ENCODE measurements at places on chromosomes 2 and 18.

GRCh38 chr2:9124231-9124741 lies 82.3 kb upstream of the ASAP2 start:
- no peak overlapping the region for H3K4me3 ChIP-seq
- H3K27me3 ChIP-seq, result peaks cover 4% of the 10 kb centered on the region
- DNase-seq, result no peak
- H3K27ac ChIP-seq, result no peak overlapping the region

DNA sequence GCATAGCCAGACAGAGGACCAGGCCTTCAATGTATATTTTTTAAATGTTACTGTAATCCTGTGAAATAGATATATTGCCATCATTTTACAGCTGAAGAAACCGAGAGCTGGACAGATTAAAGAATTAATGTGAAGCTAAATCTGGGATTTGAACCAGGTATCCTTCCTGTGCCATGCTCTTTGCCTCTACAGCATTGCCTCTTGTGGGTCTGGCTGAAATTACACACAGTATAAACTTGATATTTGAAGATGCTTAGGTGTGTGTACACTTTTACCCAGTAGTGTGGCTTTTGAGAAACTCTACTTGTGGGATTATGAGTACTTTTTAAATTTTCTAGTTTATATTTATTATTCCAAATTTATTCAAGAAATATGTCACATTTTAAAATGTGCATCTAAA lies 264.5 kb downstream of the CNTNAP5 start:
- no peaks in the 10 kb centered on the region for H3K4me1 ChIP-seq
- no peaks in the 10 kb centered on the region for H3K27me3 ChIP-seq
- no peak overlapping the region for H3K27ac ChIP-seq

GRCh38 chr2:61117534-61117933 lies 44.5 kb upstream of the C2orf74 start:
- no peak overlapping the region for H3K27ac ChIP-seq
- no peaks in the 10 kb centered on the region for H3K4me1 ChIP-seq
- H3K4me3 ChIP-seq, result no peak overlapping the region

DNA sequence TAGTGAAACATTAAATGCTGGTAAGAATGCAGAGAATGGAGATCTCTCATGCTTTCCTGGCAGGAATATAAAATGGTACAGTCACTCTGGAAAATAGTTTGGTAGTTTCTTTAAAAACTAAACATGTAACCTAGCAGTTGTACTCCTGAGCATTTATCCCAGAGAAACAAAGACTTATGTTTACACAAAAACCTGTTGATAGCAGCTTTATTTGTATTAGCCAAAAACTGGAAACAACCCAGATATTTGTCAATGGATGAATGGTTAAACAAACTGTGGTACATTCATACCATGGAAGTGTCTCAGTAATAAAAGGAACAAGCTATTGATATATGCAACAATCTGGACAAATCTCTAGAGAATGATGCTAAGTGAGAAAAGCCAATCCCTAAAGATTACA lies 81.7 kb upstream of the CTAGE1 start:
- H3K4me3 ChIP-seq, result no peak overlapping the region
- peaks cover 6% of the 10 kb centered on the region for H3K27me3 ChIP-seq
- H3K36me3 ChIP-seq, result peaks cover 4% of the 10 kb centered on the region

GRCh38 chr2:237603718-237604362 lies 13.3 kb upstream of the RAB17 start:
- peak overlapping the region; percentile 97 for H3K27ac ChIP-seq
- H3K4me3 ChIP-seq, result peak overlapping the region; percentile 80
- peak; percentile 34 for DNase-seq
- H3K27me3 ChIP-seq, result no peaks in the 10 kb centered on the region
- H3K4me1 ChIP-seq, result peaks cover 23% of the 10 kb centered on the region

DNA sequence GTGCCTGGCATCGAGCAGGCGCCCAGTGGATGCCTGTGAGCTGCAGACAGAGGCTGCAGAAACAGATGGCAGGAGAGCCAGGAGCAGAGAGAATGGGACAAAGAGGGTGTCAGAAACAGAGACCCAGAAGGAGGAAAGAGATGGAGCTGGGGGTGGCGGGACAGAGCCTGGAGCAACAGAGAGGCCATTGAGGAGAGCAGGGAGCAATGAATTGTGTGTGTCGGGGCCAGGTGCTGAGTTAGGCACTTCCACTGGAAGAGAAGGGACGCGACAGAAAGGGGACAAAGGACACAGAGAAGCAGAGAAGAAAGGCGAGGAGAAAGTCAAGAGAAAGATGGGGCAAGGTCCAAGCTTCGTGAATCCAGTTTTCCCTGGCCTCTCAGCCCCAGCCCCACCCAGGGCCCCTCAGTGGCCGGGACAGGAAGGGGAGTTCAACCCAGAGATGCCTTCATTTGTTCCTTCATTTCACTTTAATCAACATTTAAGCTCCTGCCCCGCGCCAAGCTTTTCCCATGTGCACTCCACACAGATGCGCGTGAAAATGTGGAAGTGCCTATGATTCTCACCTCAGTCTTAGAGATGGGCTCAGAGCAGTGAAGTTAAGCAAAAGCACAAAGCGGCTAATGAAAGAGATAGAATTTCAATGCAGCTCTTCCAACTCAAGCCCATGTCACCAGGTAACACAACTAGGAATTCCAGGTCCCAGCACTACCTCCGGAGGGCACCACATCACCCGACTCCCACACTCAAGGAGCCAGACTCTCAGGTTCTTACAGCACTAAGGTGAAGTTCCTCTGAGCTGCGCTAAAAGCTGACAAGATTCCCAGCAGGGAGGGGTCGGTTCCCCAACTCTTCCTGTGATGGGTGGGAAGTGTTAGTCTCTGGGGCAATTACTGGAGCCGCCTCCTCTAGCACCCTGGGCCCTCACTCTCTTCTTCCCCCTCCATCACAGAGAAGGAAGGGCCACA lies 55.1 kb downstream of the TNS1 start:
- peaks cover 9% of the 10 kb centered on the region for H3K27me3 ChIP-seq
- no peak overlapping the region for H3K4me3 ChIP-seq
- H3K27ac ChIP-seq, result no peak overlapping the region
- no peak for DNase-seq
- H3K36me3 ChIP-seq, result no peaks in the 10 kb centered on the region

DNA sequence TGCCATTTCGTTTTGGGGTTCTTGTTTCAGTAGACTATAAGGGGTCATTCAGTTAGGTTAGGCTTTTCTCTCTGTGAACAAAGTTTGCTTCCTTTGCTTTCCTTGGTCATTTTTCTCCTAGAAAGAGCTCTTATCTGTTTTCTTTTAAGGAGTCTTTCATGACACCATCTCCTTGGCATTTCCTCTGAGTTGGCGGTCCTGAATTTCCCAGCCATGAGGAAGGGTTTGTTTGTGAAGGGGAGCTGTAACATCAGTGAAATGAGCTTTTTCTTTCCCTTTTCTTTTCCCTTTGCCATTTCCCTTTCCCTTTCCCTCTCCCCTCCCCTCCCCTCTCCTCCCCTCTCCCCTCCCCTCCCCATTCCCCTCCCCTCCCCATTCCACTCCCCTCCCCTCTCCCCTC lies 61.7 kb downstream of the MAP4K4 start:
- DNase-seq, result no peak
- H3K4me1 ChIP-seq, result peaks cover 73% of the 10 kb centered on the region
- H3K27me3 ChIP-seq, result no peaks in the 10 kb centered on the region
- H3K4me3 ChIP-seq, result no peak overlapping the region

DNA sequence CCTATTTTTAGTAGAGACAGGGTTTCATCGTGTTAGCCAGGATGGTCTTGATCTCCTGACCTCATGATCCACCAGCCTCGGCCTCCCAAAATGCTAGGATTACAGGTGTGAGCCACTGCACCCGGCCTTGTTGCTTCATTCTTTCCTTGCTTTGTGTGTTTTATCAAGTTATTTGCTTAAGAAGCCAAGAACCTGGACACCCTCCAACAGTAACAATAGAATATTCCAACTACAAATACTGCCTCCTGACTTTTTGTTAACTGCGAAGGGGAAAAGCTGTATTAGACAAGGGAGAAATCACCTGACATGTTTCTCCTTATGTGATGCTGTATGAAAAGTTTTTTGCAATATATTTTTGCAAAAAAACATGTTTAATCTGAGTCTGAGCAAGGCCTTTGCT lies 297.2 kb downstream of the NCKAP5 start:
- no peak overlapping the region for H3K4me3 ChIP-seq
- no peak for DNase-seq
- H3K36me3 ChIP-seq, result no peaks in the 10 kb centered on the region

GRCh38 chr2:99559075-99559662 lies 69.4 kb upstream of the REV1 start:
- H3K27ac ChIP-seq, result no peak overlapping the region
- no peak overlapping the region for H3K4me3 ChIP-seq
- peak; percentile 74 for DNase-seq
- H3K36me3 ChIP-seq, result no peaks in the 10 kb centered on the region

GRCh38 chr2:240966906-240967680 lies 31.3 kb upstream of the SNED1 start:
- no peak overlapping the region for H3K27ac ChIP-seq
- H3K36me3 ChIP-seq, result peaks cover 4% of the 10 kb centered on the region
- no peaks in the 10 kb centered on the region for H3K27me3 ChIP-seq
- no peak for DNase-seq

GRCh38 chr2:165952741-165953211 lies 800 bp downstream of the TTC21B start:
- H3K4me3 ChIP-seq, result no peak overlapping the region
- peaks cover 25% of the 10 kb centered on the region for H3K4me1 ChIP-seq
- no peaks in the 10 kb centered on the region for H3K27me3 ChIP-seq
- no peaks in the 10 kb centered on the region for H3K36me3 ChIP-seq
- no peak overlapping the region for H3K27ac ChIP-seq

GRCh38 chr2:8344144-8345097 lies 337.4 kb upstream of the ID2 start:
- no peak for DNase-seq
- H3K27me3 ChIP-seq, result peaks cover 5% of the 10 kb centered on the region
- no peak overlapping the region for H3K27ac ChIP-seq
- no peaks in the 10 kb centered on the region for H3K36me3 ChIP-seq

GRCh38 chr18:44848644-44849335 lies 168.1 kb downstream of the SETBP1 start:
- no peak for DNase-seq
- H3K4me1 ChIP-seq, result no peaks in the 10 kb centered on the region
- no peaks in the 10 kb centered on the region for H3K36me3 ChIP-seq

GRCh38 chr2:80461505-80462197 lies 157.1 kb upstream of the LRRTM1 start:
- no peaks in the 10 kb centered on the region for H3K36me3 ChIP-seq
- DNase-seq, result no peak
- no peak overlapping the region for H3K4me3 ChIP-seq
- H3K4me1 ChIP-seq, result no peaks in the 10 kb centered on the region
- H3K27me3 ChIP-seq, result no peaks in the 10 kb centered on the region
- no peak overlapping the region for H3K27ac ChIP-seq

- no peaks in the 10 kb centered on the region for H3K36me3 ChIP-seq
- H3K27me3 ChIP-seq, result no peaks in the 10 kb centered on the region
- H3K27ac ChIP-seq, result no peak overlapping the region
- peaks cover 2% of the 10 kb centered on the region for H3K4me1 ChIP-seq
- H3K4me3 ChIP-seq, result no peak overlapping the region
Observed at GRCh38 chr2:55163274-55163721, 68.8 kb downstream of the CLHC1 start.

DNA sequence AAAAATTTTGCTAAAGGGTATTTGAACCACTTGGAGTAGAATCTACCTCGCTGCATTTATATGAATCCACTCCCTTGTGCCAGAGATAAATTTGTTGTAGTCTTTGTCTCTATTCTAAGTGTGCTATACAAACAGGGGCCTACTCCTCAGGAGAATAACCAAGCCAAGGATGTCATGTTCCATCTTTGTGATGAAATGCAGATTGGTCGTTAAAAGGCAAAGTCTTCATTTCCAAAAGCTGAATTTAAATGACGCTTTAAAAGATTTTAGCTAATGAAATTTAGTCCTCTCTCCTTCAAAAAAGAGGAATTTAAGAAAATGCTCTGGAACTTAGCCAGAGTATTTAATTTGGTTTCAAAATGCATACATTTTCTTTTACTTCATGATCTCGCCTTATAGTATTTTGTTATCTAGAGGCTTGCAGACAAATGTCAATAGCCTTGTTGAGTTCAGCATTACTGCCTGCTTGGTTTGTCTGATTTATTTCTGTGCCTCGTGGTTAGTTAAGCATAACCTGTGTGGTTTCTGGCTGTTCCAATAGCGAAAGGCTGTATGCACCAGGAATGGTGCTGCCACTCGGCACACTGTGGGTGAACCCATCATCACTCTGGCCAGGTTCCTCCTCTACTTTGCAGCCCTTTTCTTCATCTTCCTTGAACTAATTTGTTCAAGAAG lies 417.6 kb downstream of the ZNF521 start:
- H3K27ac ChIP-seq, result no peak overlapping the region
- H3K4me1 ChIP-seq, result peaks cover 16% of the 10 kb centered on the region
- H3K27me3 ChIP-seq, result no peaks in the 10 kb centered on the region
- H3K36me3 ChIP-seq, result no peaks in the 10 kb centered on the region
- no peak overlapping the region for H3K4me3 ChIP-seq

DNA sequence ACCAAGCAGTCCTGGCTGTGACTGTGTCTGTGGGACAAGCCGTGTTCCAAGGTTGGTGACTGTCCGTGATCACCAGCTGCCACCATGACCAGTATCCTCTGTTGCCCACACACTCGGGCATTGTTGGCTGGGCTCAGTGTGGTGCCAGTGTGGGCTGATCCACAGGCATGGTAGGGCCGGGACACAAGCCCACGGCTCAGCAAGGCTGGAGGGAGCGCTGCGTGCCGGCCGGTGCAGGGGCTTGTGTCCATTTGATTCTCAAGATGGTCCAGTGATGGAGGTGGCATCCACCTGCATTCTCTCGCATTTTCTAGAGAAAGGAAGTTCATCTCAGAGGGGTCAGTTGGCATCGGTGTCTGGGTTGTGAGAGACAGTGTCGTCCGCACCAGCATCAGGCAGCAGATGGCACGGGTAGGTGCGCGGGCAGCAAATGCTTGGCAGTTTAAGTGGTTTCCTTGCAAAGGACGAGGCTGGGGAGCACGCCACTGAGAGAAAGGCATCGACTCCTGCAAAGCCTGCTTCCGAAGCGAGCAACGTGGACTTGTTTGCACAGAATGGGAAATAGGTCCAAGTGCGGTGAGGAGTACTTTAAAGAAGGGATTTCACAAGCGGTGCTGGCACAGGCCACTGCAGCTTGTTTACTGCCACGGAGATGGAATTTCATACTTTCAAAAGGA lies 20.9 kb downstream of the TWIST2 start:
- H3K27ac ChIP-seq, result no peak overlapping the region
- H3K4me3 ChIP-seq, result no peak overlapping the region
- no peaks in the 10 kb centered on the region for H3K4me1 ChIP-seq
- H3K27me3 ChIP-seq, result peaks cover 11% of the 10 kb centered on the region
- no peak for DNase-seq

DNA sequence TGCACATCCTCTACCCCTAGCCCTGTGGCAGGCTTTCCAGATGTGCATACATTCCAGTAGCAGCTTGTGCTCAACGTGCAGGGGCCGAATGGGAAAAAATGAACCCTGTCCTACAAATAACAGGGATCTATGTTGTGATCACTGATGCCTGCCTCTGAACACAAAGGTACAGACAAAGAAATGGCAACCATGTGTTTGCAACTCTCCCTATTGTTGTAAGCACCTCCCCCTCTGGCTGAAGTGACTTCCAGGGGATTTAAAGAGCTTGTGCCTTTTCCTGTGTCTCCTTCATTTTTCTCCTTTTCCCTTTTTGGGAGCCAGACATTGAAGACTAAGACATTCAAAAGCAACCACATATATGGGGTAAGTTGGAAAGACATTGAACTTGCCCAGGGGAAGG lies 21.6 kb downstream of the ARHGAP25 start:
- H3K4me1 ChIP-seq, result peaks cover 90% of the 10 kb centered on the region
- no peak for DNase-seq
- H3K27me3 ChIP-seq, result no peaks in the 10 kb centered on the region
- H3K4me3 ChIP-seq, result peak overlapping the region; percentile 54

GRCh38 chr2:86039963-86040655 lies 65.6 kb downstream of the POLR1A start:
- H3K36me3 ChIP-seq, result peaks cover 21% of the 10 kb centered on the region
- peak overlapping the region; percentile 100 for H3K27ac ChIP-seq
- no peak for DNase-seq
- no peaks in the 10 kb centered on the region for H3K27me3 ChIP-seq
- H3K4me1 ChIP-seq, result peaks cover 78% of the 10 kb centered on the region
